ENCODE measurements at places on chromosomes 7 and 10.

DNA sequence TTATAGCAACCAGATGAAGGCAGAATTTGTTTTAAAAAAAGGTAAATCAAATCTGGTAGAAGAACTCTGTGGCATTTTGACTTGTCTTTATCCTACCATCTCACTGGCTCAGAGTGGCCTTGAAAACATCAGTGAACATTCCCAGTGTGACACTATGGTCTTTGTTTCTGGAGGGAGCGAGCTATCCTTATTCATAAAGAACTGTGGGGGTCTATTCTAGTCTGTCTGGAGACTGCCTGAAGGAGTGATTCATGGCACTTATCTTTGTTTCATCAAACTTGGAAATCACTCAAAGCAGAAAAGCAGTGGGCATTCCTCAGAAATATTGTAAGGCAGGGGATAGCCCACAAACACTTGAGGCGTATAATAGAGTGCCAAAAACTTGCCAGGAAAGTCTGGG, 719.1 kb downstream of the PCDH15 start:
- no peak for DNase-seq

GRCh38 chr10:75544386-75544785, 113.0 kb downstream of the LRMDA start:
- DNase-seq = no peak

- no peak for DNase-seq
Measured at GRCh38 chr10:71970869-71971268, 6.7 kb downstream of the CHST3 start.

GRCh38 chr7:70259502-70259901, 661.2 kb downstream of the AUTS2 start:
- DNase-seq = no peak

DNA sequence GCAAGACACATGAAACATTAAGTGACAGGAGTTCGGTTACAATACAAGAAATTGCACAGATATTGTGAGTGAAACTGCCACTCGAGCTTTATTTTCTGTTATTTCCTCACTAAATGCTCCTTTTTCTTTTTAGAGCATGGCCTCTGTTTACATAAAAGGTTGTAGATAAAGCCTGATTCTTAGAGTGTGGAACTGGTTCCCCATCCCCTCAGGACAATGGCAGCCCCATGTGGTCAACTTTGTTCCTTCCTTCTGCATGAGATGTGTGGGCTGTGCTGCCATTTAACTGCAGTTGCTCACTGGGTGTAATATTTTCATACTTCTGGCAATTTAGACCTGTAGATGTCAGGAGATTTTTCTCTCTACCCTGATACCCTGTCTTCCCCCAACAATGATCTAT, 70.2 kb downstream of the LRGUK start:
- DNase-seq = no peak

GRCh38 chr10:18455086-18455884, 196.1 kb downstream of the NSUN6 start:
- DNase-seq = no peak

DNA sequence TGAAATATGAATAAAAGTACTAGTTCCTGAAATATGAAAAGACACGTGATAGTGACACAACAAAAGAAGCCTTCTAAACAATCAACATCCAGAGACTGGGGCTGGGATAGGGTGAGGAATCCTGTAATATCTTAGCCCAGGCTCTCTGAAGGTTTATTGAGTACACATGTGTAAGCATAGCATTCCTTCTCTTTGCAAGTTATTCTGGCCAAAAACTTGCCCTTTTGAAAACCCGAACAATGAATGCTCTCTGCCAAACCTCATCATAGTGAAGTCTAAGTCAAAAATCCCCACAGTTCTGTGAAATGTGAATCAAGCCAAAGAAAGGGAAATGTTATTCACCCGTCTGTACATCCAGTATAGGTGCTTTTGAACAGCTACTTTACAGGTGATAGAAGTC, 11.6 kb downstream of the SEMA3D start:
- DNase-seq = no peak

DNA sequence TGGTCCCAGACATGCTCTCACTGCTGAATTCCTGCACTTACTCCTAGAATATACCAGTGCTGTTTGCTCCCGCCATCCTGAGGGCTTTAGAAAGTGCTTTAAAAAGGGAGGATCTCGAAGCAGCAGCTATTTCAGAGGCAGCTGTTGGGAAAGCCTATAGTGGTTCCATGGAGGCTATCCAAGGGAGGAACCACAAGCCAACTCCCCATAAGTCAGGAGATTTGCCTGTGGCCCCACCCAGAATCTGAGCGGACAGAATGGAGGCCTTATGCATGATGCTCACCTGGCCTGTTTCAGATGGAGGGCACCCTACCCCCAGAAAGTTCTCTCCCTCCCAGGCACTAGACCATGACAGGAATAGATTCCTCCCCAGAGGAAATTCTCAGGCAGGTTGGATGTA, 2.3 kb upstream of the KCNIP2 start:
- no peak for DNase-seq

- no peak for DNase-seq
Measured at GRCh38 chr10:70191161-70191971, 21.1 kb upstream of the SAR1A start.

GRCh38 chr10:97685395-97685958, 1.6 kb downstream of the AVPI1 start:
- no peak for DNase-seq

DNA sequence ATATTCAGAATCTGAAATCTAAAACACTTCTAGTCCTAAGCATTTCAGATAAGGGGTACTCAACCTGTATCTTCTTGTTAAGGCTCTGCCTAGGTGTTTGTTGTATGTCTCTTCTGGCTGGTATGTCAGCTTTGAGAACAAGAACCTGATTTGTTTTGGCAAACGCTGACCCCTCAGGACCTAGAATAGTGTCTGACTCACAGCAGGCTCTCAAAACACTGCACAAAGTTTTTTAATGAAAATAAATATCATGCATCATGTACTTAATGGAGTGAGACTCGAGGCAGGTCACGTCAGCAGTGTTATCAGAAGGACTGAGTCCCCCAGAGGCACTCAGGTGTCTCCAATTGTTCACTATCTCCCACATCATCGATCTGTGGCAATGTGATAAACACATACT, 99.1 kb downstream of the GLI3 start:
- DNase-seq = no peak

DNA sequence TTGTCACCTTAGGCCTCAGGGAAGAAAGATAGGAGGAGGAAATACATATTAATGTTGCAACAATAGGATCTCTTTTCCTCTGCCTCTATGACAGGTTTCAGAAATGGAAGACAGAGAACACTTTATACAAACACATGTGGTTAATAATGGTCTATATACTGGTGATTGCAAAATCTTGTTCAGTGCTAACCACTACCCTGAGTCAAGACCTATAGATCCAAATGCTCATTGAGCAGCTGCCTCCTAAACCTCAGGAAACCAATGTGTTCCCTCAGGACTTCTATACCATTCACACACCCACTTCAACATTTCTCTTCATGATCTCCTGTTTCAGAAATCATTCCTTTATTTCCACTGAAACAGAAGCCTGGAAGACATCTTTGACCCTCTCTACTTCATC, 32.5 kb upstream of the VWDE start:
- no peak for DNase-seq

GRCh38 chr10:116056445-116057293, 216.3 kb downstream of the GFRA1 start:
- no peak for DNase-seq

- DNase-seq = no peak
Measured at GRCh38 chr7:107933386-107934013, 42.5 kb downstream of the DLD start.

GRCh38 chr10:19713800-19714525, 102.3 kb upstream of the PLXDC2 start:
- DNase-seq = no peak

- no peak for DNase-seq
Measured at GRCh38 chr7:81244224-81244623, 325.4 kb upstream of the SEMA3C start.

DNA sequence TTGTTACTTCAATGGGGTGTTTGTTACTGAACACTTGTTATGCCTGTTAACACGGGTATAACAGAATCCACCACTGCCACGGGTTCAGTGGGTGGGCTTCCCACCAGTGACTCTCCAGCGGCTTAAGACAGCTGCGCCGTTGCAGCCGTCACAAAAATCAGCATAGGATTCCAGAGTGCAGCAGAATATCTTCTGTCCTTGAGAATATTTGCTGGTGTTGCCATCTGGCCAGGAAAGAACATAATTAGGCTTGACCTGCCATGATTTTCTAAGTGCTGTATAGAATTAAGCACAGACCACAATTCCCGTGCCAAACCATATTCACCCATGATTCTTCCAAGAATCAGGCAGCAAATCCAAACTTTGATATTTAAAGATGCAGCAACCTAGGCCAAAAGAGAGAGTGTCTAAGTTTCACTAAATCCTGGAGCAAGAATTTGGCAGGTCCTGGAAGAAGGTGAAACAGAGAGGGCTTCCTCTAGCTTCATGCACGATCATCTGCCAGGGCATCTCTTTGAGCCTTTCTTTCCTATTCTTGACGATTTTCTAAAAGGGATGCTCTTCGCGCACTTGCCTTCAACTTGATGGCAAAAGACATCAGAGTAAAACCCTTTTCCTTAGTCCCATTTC, 95.0 kb downstream of the FRMD4A start:
- no peak for DNase-seq

- no peak for DNase-seq
Measured at GRCh38 chr10:77869626-77870420, 56.7 kb downstream of the DLG5 start.

GRCh38 chr10:113179265-113179664, 229.2 kb downstream of the TCF7L2 start:
- DNase-seq = no peak

GRCh38 chr10:74888962-74889661, 62.7 kb downstream of the KAT6B start:
- no peak for DNase-seq

GRCh38 chr10:34587002-34587679, 228.0 kb downstream of the PARD3 start:
- DNase-seq = no peak

DNA sequence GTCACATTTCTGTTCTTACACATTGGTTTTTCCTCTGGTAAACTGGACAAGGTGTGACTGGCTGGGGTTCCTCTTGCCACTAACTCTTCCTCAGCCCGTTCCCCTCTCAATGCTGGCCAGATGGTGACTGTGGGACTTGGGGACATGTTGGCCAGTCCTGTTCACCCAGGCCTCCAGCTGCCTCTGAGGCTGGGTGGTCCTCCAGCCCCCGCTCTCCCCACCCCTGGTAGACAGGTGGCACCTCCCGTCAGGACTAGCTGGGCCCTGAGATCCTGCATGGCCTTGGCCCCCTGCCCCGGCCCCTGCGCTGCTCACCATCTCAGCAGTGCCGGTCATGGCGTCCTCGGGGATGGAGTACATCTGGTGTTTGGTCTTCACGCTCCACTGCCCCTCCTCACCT, 10.8 kb upstream of the MYL7 start:
- DNase-seq = no peak

- no peak for DNase-seq
Measured at GRCh38 chr7:93365341-93365740, 133.2 kb downstream of the VPS50 start.

DNA sequence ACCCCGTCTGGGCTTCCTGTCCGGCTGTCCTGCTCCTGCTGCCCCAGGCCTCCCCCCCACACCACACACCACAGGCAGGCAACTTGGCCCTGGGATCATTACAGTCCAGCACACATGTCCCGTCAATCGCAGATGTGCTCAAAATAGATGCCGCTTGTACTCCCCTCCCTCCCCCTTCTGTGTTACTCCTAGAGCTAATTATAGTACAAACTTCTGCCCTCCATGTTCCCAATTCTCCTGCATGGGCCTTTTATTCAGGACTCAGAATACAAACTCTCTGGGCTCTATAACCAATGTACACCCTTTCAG, at the start of gene SYNPO2L:
TSS of gene SYNPO2L (minus strand) at position 40 of the 309 bp plus-strand sequence. CDS start 107 bp downstream, outside the sequence.
- no peak for DNase-seq

DNA sequence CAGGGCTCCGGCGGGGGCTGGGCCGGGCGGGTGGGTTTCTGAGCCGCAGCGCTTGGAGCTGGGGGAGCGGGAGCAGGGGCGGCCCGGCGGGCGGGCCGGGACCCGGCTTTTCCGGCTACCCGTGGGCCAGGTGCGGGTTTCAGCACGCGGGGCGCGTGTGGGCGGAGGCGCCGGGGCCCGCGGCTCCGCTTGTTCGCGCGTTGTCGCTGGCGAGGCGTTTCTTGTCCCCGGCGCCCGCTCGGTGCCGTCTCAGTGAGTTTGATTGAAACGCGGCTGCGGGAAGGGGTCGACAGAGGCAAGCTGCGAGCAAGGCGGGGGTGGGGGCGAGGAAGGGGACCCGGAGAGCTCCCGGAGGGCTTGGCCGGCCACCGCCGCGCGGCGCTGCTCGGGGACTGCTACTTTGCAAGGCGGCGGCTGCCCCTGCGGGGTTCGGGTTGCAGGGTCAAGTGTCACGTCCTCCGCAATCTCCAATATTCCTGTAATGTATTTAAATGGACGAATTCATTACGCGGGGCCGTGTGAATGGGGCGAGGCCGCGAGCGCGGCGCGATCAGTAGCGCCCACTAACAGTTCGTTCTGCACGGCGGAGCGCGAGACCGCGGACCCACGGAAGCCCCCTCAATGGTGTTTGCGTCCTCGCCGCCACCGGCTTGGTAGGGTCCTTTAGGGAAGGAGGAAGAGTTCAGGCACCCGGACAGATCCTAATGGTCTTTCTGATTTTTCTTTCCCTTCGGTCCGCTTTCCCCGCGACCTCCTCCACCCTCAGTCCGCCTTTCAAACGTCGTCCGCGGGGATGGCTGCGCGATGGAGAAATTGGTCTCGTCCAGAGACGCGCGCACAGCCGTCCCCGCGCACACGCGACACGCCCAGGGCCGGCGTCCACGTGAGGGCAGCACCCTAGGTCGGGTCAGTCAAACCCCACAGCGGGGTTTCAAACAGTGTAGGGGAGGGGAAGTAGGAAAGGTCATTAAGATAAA, 76.9 kb downstream of the INSIG1 start:
- no peak for DNase-seq

DNA sequence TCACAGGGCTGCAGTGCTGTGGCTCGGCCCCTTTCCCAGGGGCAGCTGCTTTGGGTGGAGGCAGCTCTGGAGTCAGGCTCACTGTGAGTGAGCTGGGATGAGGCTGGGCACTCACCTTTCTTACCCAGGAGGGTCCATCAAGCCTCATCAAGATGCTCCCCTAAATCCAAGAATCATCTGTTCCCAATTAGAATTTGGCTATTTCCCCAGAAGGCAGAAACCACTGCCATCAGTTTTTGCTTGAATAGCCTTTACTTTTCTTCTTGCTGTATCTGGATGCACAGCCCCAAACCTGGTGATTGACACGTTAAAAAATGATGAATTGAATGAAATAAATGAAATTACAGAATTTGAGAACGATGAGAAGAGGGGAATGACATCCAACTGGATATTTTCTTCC, 74.3 kb upstream of the LYZL1 start:
- DNase-seq = no peak

- DNase-seq = no peak
Measured at GRCh38 chr7:132943645-132944044, 138.2 kb downstream of the CHCHD3 start.

DNA sequence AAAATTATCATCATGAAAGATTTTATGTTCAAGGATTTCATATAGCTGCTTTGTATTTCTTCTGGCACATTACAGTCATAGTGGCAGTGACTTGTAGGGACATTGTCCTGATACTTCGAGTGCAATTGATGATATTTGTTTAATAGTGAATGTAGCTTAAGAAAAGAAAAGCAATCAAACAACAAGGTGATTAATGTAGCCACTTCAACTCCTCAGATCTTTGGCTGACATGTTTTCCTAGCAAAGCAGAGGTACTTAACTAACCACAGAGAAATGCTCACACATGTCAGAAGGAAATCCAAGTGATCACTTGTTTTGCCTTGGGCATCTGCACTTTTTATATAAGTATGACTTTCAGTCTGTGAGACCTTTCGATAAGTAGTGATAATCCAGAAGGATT, 470.3 kb downstream of the AUTS2 start:
- no peak for DNase-seq
